ENCODE measurements at places on chromosomes 7 and 10.

DNA sequence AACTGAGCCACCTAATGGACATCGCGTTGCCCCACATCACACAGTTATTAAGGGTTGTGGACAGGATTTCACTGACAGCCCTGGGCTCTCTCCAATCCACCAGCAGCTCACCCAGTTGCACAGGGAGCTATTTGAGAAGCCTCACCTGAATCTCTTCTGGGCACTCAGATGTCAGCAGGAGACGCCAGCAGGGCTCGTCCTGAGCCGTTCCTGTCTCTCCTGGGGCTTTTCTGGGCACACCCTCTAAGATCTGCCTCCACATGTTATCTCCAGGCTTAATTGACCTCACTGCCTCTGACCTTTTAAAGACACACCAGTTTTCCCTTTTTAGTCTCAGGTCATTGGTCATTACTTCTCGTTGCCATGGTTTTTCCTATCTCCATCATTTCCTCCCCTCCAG lies 63.0 kb downstream of the GRID1 start:
- DNase-seq, result no peak

DNA sequence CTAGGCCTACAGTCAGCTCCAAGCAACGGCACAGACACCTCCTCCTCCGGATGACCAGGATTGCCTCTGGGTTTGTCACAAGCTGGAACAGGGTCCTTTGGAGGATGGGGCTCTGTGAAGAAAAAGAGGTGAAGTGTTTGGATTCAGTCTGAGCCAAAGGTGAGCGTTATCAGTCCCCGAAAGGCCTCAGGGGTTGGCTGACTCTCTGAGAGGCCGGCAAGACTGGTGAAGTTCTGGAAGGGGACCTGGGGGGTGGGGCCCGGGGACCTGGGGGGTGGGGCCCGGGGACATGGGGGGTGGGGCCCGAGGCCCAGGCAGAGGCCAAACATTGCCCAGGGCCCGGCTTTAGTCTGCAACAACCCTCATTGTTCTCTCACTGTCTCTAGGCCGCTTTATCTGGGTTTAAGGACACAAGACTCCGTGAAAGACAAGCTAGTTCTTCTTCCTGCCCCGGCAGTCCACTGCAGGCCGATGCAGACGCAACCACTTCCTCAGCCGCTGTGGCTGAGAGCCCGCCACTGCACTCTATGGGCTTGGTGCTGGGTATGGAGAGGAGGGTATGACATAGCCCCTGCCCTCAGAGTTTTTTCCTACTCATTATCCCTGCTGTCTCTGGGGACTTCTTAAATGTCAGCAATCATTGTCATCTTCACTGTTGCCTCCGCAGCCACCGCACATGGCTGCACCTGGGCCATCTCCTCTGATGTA lies 27.4 kb upstream of the PSAP start:
- DNase-seq, result no peak

DNA sequence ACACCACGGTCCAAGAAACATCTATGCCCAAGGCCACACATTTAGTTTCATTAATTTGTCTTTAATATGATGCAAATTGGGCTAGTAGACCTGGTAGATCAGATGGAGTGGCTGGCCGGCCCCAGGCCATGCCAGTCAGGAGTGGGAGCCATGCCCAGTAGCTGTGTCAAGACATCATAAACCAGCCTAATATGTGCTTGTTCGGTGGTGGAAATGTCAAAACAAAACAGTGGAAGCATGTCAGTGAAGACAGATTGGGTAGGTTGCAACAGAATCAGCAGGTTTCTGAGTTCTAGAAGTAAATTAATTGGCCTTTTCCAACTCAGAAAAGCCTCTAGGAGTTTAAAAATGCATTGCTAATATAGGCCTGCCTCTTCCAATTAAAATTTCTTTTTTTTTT lies 124.7 kb downstream of the NRP1 start:
- no peak for DNase-seq

DNA sequence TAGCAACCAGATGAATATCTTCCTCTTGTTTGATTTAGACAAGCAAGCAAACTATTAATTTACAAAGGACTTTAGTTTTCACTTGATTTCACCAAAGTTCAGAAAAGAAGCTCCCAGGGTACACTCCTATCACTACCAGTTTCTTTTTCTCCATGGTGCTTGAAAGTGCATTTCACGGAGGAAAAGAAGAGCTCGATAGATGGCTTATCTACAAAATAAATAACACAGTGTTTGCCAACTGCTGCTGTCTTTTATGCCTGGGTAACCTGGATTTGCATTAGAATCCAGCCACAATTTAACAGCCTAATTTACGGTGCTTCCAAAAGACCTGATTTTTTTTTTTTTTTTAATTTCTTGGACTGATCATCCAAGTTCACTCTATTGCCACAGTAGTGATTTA lies 275.7 kb downstream of the GPR37 start:
- no peak for DNase-seq

GRCh38 chr7:112010994-112011393 lies 195.2 kb downstream of the DOCK4 start:
- no peak for DNase-seq

DNA sequence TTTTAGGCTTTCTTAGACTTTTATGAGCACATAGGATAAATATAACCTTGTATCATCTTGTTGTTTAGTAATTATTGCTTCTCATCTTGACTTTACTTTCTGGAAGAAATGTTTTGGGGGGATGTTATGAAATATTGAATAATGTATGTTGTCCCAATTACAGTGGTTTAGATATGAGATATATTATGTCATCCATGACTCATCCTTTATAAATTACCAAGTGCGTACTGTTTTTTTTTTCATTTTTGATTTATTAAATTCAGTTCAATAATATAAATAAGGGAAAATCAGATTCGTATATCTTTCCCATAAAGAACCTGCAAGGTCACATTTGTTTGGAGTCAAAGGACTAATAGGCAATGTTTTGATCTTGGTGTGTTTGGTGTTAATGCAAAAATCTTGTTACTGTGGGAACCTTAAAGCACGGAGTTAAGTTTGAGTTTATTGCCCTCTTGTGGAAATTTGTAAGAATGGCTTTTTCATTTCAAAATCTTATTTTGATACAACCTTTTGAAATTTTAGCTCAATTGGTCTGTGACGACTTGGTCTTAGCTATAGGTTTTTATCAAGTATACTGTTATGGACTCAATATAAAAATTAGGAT lies 108.6 kb downstream of the SRI start:
- no peak for DNase-seq

- no peak for DNase-seq
Observed at GRCh38 chr10:110358869-110359629, 54.3 kb upstream of the SMNDC1 start.

DNA sequence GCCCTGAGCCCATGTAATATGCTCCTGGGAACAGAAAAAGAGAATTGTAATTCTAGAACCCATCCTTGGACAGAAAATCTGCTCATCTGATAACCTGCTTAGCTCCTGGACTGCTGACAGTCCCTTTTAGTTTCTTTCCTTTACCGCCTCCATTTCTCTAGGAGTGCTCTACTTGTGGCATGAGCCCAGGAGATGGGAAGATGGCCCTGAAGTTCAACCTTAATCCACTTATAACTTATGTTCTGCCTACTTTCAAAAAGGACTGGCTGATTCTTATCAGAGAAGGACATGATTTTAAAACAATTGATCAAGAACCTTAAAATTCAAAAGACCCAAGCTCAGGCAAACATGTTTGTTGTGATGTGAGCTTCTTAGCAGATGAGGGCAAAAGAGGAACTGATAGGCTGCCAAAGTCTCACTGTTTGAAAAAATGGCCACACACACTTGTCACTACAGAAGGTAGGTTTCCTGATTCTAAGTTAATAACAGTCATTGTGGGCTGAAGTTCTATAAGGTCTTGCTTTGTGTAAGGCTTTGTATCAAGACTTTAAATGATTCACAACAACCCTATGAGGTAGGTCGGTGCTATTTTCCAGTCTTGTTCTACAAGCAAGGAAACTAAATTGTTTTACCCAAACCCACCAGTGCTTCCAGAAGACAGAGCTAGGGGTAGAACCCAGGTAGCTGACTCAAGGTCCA lies 94.3 kb upstream of the AFAP1L2 start:
- DNase-seq, result no peak

- DNase-seq, result no peak
Observed at GRCh38 chr7:5050676-5051075, 5.0 kb downstream of the RBAK start.

- DNase-seq, result no peak
Observed at GRCh38 chr7:37209195-37209594, 239.5 kb downstream of the ELMO1 start.

DNA sequence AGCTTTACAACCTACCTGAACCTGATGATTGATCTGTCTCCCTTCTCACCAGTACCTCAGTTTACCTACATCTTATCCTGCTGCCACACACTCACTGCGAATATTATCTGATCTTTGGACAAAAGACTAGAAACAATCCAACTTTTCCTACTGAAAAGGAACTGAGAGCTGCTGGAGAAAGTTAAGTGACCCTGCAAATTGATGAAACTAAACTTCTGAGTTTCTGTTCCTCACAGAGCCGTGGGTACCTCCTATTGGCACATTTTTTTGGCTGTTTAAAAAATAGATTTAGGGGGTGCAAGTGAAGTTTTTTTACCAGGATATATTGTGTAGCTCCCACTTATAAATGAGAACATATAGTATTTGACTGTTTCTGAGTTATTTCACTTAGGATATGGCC lies 66.0 kb upstream of the STARD3NL start:
- DNase-seq, result no peak

DNA sequence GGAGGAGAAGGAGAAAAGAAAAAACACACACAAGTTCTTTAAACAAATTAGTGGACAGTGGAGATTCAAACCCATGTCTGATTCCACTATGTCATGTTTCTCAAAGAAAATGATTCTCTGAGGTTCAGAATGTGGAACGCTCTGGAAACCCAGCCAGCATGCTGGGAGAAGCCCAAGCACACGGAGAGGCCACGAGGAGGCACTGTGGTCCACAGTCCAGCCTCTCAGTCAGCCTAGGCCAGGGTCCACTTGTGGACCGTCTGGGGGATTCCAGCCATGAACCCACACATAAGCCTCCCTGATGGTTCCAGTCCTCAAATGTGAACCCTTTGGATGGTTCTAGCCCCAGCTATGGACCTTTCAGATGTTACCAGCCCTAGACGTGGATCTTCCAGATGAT lies 73.4 kb downstream of the CAV1 start:
- DNase-seq, result no peak

GRCh38 chr10:61280303-61280702 lies 172.9 kb downstream of the TMEM26 start:
- DNase-seq, result no peak

- no peak for DNase-seq
Observed at GRCh38 chr10:59959504-59960018, 53.2 kb upstream of the CCDC6 start.

GRCh38 chr10:119429771-119430170 lies 112.7 kb downstream of the RGS10 start:
- no peak for DNase-seq

- DNase-seq, result no peak
Observed at GRCh38 chr7:27641581-27642230, 21.0 kb downstream of the HIBADH start.

DNA sequence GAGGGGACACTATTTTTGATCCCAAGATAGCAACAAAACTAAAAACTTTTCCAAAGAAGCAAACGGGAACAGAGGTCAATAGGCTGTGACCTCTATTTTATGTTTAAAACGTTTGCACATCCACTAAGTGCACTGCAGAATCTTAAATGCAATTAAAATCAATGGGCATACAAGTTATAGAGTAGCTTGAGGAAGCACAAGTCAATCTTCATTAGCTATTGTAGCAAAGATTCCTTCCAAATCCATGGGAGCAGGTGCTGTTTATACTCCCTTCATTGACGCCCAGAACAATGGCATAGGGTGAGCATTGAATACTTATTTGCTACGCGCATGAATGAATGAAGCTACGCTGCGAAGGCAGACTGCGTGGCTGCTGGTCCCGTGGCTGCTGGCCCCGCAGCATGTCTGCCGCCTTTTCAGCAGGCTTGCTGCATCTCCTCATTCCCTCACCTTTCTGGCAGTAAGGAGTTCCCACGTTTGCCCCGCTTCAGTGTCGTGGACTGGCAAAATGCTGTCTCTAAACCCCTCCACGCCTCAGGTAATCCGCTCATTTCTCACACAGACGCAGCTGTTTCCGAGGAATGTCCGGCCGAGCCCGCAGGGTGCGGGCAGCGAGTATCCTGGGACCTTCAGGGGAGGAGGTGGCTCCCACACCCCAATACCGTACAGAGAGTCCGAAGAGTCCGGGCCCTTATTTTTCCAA lies 754 bp upstream of the PHYHIPL start:
- DNase-seq, result no peak

DNA sequence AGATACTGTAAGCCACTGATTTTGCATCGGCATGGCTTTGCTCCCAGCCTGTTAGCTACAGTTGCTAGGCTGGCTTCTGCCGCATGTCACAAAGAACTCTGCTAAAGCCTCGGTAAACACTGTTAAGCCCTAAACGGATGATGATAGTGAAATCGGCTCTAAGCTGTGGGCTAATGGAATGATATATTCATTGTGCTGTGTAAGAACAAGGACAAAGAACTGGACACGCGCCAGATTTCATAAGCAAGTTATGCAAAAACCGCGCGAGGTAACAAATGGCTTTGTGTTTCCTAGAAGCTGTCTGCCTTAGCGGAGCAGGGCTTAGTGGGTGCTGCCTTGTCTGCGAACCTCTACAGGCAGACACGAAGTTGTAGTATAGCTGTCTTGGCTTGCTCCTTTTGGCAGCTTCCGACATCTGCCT lies 331.3 kb upstream of the COBL start:
- DNase-seq, result no peak

DNA sequence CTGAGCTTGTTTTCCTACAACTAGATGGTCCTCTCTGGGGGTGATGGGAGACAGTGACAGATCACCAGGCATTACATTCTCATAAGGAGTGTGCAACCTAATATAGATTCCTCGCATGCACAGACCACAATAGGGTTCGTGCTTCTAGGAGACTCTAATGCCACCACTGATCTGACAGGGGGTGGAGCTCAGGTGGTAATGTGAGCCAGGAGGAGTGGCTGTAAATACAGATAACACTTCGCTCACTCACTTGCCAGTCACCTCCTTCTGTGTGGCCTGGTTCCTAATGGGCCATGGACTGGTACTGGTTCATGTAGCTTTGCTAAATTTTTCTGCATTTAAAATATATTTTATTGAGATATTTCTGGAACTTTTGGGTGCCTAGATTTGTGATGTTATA lies 202.3 kb upstream of the ZNF32 start:
- DNase-seq, result no peak

DNA sequence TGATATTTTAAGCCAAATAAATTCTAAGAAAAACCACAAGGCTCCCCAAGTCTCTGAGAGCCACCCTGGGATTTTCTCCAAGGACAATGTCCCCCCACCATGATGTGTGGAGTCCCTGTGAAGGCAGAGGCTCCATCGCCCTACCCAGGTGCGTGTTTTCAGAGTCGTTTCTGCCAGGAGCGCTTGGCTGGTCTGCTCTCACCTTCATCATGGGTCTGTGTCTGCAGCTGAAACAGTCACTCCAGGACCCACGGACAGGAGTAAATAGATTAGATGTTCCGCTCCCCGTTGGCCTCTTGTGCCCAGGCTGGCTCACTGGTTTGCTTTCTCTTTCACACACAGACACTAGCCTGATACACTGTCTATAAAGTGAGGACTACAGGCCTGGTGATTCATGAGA lies 217.5 kb downstream of the SFMBT2 start:
- DNase-seq, result no peak

- DNase-seq, result no peak
Observed at GRCh38 chr10:104054430-104054829, 31.2 kb downstream of the COL17A1 start.

Data from osteocyte (in vitro differentiated cells).